ENCODE measurements at places on chromosomes 3 and 15.

GRCh38 chr3:21620511-21621155 is 130.4 kb downstream of the ZNF385D start:
- DNase-seq: no peak

DNA sequence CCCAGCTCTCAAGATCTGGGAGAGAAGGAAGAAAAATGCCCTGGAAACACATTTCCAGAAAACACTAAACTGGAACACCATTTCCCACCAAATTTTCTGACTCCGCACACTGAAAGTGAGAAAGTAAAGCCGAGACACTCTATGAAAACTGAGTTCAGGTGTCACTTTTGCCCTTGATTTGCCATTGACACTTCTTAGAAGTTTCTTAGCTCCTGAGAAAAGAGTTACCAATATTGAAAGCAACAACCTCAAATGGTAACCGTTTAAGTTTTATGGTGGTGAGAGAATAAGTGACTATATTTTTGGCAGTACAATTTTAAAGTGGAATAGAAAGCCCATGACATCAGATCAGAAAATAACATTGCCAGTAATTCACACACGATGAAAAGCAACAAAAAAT is 39.0 kb downstream of the CD86 start:
- no peak for DNase-seq

DNA sequence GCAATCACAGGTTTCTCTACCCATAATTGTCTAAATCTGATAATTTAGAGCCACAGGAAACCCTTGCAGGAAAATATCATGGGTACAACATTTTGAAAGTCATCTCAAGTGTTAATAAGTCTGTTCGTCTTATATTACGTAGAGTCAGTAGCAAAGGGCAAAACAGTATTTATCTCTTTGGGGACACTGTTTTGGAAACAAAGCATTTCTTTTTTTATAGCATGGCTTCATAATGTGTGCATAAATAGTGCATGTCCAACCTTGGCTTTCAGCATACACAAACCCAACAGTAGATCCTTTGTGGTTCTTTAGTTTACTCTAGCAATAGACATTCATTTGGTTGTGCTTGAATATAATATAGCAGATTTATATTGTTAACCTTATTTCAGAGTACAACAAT is 24.0 kb downstream of the ST3GAL6 start:
- no peak for DNase-seq

GRCh38 chr3:101667331-101667730 is 9.6 kb downstream of the ZBTB11 start:
- DNase-seq: no peak

DNA sequence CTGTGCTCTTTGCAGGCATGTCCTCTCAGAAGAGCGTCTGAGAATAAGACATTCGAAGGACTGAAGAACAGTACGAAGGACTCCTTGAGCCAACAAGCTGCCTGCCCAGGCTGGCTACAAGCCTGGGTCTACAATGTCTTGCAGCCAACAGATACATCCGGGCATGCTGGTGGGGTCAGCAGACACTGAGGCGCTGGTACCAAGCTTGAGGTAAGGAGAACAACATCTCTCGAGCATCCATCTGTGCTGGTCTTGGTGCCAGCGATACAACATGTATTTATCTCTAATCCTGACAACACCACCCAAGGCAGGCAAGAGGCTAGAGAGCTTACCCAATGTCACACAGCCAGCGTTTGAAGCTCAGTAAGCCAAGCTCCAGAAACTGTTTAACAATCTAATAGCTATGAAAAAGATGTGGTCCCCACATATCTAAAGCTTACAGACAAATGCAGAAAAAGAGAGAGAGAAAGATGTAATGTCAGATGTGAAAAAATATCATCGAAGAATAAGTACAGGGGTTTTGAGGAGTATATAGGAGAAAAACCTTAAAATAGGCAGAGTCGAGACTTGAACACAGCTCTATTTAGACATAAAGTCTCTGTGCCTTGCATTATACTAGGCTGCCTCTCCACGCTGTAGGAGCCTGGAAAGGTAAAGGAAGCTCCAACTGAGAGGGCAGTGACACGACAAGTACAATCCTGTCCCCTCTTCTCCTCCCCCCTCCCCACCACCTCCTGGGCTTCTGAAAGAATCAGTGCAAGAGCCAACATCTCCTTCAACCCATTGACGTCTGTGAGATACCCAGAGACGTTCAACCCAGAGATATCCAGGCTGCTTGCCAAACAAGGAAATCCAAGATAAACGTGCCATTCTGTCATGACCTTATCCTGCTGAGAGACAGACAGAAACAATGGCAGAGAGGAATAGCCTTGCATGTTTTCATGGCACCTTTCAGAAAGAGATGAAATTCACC is 39.4 kb downstream of the WWTR1 start:
- DNase-seq: no peak

DNA sequence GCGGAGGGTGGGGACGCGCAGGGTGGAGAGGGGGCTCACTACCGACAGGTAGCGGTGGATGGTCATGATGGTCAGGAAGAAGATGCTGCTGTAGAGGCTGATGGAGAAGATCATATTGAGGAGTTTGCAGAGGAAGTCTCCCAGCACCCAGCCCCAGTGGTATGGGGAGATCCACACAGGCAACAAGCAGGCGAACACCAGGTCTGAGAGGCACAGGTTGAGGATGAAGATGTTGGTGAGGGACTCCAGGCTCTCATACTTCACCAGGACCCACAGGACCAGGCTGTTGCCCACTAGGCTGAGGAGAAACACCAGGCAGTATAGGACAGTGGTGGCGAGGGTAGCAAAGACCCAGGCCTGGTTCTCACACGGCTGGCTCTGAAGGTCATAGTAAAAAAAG is 5.8 kb downstream of the XCR1 start:
- DNase-seq: no peak

DNA sequence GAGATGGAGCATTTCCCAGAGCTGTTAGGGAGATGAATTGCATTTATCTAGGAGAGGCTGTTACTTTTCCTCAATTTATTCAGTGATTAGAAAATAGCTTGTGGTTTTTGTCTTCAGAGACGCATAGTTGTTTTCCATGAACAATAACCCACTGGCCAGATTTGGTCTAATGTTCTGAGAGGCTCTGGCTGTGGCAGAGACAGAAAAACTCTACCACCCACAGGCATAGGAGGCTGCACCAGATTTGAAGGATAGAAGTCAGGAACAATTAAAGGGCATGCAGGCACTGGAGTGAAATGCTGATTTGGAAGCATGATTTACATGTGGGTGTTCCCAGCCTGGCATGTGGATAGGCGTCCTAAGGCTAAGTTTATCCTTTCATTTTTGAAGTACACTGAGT is 143.5 kb downstream of the NFKBIZ start:
- no peak for DNase-seq

GRCh38 chr15:39125226-39125625 is 455.7 kb upstream of the THBS1 start:
- no peak for DNase-seq

DNA sequence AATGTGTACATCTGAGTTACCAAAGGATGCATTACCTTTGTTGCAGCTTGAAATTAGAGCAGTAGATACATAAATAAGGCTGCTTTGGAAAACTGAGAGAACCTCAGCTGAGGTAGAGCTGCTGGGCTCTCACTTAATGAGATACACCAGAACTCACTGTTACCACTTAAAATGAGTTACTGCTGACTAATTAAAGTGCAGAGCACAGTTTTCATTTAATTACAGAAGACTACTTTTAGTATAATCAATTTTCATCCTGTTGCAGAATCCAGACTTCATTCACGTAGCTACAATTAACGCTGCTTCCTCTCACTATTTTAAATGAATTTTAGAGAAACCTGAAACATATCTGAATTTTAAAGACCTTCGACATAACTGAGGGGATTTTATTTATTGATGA is 169.5 kb downstream of the USP13 start:
- DNase-seq: no peak

GRCh38 chr15:78681281-78682003 is 40.4 kb upstream of the CHRNB4 start:
- peak; percentile 72 for DNase-seq

- DNase-seq: no peak
Measured at GRCh38 chr3:12985148-12985547, 88.1 kb downstream of the IQSEC1 start.

DNA sequence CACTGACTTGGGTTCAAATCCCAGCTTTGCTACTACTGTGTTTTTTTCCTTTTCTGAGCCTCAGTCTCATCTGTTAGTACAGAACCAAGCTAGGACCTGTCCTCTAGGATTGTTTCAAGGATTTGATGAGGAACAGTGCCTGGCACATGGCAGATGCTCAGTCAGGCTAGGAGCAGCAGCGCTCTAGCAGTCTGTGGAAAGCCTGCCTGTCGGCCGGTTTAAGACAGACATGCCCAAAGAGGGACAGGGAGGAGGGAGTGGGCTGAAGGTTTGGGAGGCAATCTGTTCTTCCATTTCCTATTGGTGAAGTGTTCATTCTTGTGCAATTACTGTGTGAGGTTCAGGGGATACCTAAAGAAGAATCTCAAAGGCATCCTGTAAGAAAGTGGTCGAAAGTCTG is 35.1 kb upstream of the RGMA start:
- DNase-seq: no peak

GRCh38 chr3:43998836-43999727 is 242.6 kb upstream of the TOPAZ1 start:
- DNase-seq: peak; percentile 83

DNA sequence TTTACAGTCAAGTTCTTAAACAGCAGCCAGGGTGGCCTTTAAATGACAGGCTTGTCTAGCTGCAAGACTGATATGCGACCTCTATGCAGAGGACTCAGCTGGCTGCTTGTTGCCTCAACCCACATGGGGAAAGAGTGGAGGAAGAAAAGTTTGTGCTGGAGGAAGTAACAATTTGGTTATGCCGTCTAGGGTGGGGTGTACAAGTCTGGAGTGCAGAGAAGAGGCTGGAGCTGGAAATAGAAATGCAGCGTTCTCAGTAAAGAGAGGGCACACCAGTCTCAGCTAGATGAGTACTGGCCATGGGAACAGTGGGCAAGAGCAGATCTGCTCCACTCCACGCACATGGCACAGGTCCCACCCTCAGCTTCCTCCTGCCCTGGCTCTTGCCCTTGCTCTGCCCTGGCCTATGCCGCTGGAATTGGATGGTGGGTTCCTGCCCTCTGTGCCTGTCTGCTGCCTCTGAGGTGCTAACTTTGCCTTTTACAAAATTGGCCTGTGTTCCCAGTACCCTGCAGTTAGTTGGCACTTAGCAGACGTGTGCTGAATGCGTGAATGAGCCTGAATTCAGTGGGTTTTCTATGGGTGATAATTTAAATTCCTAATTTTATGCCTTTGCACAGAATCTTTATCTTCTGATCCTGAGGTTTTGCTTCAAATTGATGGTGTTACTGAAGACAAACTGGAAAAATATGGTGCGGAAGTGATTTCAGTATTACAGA is 59.7 kb upstream of the FURIN start:
- DNase-seq: no peak

DNA sequence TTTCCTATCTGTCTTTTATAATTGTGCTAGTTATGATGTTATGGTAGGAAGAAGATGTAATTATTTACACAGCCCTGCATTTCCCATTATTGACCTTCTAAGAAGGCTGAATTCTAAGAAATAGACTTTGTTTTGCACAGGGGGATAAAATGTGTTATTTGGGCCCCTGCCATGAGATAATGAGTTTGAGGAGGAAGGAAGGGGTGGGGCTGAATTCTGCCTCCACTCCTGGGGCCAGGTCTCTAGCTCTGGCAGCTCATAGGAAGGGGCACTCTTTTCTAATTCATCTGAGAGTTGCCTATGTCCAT is 69.2 kb upstream of the GOLGA8B start:
- no peak for DNase-seq

GRCh38 chr3:185347399-185347798 is 15.5 kb upstream of the MAP3K13 start:
- no peak for DNase-seq

GRCh38 chr3:188663839-188664238 is 507.9 kb upstream of the TPRG1 start:
- peak; percentile 54 for DNase-seq

GRCh38 chr3:195906865-195907683 is 1.3 kb downstream of the TNK2 start:
- DNase-seq: peak; percentile 37

DNA sequence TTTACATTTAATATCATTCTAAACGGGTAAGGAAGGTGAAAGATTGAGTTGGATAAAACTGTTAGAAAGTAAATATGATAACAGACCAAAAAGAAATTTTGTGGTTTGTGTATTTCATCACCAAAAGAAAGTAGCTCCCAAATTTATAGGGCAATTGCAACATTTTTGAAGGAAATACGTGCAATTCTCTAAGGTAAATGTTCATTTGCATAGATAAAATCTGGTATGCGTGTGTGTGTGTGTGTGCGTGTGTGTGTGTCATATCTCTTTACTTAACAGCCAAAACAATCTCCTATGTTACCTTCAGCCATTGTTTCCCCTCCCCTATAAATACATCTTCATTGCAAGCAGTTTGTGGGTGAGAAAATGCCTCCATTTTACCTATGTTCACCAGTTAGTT is 208.4 kb downstream of the TNIK start:
- no peak for DNase-seq

DNA sequence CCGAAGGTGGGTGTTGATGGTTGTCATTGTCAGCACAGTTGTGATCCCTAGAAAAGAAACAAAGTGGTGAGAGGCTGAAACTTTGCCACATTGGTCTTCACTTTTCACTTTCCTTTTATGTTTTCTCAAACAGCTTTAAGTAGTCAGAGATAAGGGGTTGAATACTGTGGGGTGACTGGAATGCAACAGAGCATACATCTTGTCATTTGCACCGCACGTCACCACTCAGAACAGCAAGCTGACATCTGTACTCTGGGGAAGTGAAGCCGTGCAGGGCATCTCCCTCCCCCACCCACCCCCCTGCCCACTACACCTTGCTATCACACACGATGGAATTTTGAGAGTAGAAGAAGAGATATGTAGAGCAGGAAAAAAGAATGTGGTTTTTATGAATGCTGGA is 211.7 kb downstream of the GABRB3 start:
- DNase-seq: no peak

DNA sequence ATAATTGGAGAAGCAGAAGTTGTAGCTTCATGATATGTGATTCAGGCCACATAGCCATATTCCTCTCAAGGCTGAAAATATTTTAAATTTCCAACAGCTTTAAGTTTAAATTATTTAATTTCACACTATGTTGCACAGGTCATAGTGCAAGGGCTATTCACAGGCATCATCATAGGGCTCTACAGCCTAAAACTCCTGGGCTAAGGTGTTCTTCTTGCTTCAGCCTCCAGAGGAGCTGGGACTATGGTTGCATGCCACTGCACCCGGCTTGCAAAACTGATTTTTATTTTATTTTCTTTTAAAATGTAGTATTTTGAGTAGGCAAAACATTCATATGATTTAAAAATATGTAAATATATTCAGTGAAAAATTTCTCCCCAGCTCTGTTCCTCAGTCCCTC is 6.0 kb upstream of the CEP97 start:
- no peak for DNase-seq

DNA sequence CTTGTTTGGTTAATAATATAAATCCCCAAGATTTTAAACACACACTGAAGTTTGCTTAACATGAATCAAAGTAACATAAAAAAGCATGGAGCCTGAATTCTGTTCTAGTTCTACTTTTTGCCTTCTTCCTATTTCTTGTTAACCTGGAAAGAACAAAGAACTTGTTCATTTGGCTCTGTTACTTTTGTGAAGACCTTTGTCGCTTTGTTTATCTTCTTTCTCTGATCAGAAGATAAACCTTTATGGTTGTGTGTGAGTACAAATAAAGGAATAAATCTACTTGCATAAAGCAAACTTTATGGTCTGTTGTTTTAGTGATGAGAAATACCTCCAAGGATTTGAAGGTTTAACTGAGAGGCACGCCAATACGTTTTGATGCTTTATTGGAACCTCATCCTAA is 210.1 kb upstream of the SATB1 start:
- DNase-seq: no peak

- no peak for DNase-seq
Measured at GRCh38 chr3:132265028-132265427, 52.2 kb upstream of the ACP3 start.
